Pulmonary artery endothelial cell (primary cell): ENCODE measurements at places on chromosomes 4 and X.

DNA sequence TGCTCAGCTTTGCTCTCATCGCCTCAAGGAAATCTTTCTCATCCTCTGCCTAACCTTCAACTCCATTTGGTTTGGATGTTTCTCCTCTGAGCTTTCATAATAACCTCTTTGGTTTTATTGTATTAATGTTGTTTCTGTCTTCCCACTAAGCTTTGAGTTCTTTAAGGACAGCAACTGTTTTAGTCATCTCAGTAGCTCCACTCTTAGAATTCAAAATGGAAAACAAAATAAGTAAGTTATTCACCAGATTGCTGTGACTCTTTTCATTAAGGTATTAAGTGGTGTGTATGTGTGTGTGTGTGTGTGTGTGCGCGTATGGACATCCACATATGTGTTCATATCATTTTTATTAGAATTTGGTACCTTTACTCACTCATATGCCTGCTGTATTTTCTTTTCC, 279.2 kb upstream of the BOD1L1 start:
- no peak for DNase-seq

DNA sequence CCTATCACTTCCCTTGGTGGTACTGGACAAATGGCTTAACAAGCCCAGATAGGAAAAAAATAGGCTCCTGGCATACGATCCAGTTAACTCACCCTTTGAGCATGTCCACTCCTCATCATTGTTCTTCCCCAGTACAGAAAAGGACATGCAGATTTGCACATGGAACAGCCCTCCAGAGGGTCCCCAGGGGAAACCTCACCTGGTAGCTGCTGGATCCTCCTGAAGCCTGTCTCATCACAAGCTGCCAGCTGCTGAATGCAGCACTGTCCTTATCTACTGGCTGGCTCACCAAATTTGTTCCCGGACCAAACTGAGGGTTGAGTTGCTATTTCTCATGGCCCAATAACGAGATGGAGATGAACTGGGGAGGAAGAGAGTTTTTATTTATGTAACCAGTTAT, 49.4 kb downstream of the SERTM2 start:
- DNase-seq: no peak

DNA sequence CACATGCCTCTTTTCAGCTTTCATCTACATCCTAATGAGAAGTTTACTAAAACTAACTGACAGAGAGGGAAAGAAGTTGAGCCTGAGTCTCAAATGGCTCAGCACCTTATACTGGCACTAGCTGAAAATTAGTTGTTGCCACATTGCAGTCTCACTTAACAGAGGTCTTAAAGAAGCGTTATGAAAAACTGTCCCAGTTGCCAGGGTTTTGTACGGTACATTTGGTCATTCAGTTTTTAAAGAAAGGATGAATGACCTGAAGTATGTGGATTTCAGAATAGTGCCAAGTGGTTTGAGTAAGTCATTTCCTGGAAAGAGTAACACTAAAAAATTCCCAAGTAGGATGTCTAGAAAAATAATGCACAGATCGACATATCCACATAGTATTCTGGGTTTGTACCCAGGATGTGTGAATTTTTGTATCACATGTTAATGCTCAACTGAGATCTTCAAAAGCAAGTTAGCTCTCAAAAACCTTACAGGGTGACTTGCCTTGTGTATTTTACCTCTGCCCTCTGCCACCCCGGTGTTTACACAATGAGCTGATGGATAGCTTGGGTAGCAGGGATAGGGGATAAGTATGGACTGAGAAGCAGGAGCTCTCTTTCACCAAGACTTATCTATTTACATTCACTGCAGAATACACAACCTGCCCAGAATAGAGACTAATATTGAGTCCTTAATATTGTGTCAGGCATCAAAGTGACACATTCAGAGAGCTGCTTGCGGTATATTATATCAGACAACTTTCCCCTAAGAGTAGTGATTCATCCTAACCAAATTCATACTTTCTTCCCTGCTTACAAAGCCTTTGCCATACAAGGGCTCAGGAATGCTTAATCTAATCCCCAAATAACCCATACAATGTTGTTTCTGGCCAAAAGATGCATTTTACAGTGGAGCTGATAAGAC, 1075.7 kb upstream of the PABPC4L start:
- DNase-seq: no peak

DNA sequence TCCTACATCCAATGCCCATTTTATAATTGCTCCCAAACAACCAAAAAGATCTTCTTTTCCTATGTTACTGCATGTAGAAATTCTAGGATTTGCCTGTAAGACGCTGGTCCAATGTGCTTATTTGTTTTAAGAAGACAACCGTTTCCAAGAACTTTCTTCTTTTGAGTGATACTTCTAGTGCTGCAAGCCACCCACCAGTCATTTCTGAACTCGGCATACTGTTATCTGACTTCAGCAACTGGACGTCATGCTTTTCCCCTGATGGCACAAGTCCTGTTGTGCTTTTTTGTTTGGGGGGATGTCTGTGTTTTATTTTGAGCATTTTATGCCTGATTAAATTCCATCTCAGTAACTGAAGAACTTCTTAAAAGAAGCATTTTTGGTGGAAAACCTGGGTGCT, 16.0 kb upstream of the RAP1GDS1 start:
- no peak for DNase-seq

GRCh38 chr4:83152746-83153145, 38.2 kb upstream of the PLAC8 start:
- DNase-seq: no peak

DNA sequence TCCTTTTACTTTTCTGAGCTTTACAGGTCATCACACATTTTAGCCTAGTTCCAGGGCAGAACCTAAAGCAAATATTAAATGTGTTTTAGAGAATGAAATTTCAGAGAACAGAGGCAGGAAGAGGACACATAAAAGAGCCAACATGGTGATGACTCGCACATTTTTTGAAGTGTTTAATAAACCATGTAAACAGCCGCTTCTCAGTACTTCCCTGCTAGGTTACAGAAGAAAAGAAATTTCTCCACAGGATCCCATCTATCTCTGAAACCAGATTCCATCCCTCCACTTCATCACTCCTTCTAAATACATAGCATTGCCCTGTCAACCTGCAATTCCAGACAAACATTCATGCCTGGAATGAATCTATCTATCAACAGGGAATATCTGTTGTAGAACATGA, 949.5 kb upstream of the PCDH7 start:
- no peak for DNase-seq

GRCh38 chrX:8233091-8233490, 62.0 kb upstream of the VCX2 start:
- DNase-seq: no peak

GRCh38 chrX:123959281-123960063, 2.0 kb upstream of the STAG2 start:
- no peak for DNase-seq

DNA sequence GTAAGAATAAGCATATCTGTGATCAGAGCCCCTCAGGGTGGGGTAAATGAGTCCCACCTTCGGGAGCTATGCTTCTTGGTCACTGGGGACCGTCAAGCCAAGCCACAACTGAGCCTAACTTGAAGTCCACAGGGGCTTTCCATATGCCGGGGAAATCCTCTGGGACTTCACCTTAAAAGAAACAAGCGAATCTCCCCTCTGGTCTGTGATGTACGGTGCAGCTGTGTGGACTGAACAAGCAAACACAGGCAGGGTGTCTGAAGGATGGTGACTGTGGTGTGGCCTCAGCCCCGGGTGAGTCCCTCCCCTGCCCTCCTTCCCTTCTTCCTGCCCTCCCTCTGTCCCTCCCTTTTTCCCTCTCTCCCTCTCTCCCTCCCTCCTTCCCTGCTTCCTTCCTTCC, 29.7 kb upstream of the PPP2R2C start:
- no peak for DNase-seq

DNA sequence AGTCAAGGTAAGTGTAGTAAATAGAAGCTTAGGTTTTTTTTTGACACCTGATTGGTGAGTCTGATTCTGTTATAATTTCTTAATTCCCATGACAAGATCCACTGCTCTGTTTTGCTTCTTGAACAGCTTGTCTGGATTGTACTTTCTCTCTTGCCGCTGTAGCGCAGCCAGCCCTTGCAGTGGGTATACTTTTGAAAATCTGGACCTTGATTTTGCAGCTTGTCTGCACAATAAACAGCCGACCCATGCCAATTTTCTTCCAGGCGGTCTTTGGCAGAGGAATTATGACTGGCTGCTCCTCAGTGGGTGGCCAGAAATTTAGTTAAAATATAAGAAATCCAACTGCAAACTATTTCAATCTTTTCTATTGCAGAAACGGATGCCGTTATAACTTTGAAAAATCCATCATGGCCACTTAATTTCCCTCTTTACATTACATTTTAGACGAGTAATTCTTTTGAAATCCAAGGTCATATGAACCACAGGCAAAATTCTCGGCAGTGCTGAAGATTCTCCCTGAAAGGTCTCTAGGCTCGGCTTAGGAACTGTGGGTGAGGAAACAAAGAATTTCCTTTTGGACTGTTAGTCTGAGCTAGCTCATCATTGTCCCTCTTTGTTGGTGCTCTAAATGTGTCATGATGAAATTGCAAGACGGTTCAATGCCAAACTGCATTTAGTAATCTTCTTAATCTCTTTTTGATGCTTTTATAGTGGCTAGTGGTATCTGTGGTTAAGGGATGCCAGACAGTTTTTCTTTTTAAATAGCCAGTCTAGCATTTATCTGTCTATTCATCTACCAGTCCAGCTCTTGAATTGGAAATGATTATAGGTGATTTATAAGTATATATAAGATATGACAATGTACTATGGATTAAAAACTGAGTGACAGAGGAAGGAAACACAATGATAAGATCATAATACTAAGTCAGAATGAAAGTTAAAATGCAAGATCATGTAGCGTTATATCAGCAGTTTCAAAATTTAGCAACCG, 31.5 kb upstream of the PTTG2 start:
- DNase-seq: no peak

- no peak for DNase-seq
Measured at GRCh38 chr4:90425893-90426292, 298.7 kb downstream of the CCSER1 start.

- no peak for DNase-seq
Measured at GRCh38 chr4:1369091-1369450, 22.1 kb downstream of the UVSSA start.

- DNase-seq: no peak
Measured at GRCh38 chrX:106927700-106928099, 7.5 kb downstream of the CLDN2 start.

DNA sequence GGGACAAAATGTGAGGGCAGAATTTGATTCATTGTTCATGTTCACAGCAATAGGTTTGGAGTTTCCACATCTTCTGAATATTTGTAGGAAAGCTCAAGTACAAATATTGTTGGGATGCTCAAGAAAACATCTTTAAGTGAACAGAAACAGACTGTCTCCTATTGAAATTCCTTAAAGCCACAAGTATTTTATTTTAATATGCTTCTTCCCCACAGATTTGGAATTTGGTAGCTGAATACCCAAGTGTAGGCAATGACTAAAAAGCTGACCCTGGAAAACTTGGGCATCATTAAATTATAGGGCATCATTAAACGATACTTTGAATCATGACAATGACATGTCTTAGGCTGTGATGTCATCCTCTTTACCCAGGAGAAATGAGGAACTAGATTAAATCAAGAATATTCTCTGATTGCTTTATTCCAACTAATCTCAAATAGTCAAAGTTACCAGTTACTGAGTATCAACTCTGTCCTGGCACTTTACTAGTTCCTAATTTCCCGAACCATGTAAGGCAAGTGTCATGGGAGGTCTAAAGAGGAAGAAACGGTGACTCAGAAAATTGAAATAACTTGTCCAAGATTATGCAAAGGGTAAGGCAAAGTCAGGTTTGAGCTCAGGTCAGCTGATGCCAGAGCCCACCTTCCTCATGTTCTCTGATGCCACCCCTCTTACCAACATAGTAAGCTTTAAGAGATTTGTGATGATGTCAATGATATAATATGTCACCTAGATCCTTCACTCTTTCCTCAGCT, 223.1 kb upstream of the LEF1 start:
- no peak for DNase-seq

DNA sequence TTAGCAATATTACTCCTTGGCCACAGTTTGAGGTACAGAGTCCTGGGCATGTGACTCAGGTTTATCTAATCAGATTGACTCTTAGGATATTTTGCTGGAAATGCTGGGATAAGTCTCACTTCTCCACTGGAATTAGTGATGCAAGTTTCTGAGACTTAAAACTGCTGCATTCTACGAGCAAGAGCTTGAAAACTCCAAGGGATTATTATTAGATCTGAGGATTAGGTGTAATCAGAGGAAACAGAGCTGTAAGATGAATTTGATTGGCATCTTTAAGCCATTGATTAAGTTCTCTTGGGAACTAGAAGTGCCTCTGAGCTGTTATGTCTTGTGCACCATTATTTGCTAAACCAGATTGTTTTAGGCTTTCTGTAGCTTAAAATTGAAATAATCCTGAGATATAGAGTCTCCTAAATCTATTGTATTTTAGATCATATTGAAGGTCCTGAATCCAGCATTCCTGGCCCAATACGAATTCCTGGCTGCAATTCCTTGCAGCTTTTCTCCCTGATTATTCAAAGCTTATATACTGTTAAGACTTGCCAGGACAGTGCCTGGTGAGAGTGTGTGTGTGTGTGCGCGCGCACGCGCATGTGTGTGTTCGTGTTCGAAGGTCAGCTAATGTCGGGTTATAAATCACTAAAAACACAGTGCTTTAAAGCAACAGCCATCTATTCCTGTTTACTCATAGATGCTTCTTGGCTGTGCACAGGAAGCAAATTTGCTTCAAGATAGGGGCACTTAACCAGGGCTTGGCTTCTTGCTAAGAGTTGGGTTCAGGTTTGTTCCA, 735.1 kb downstream of the STIM2 start:
- no peak for DNase-seq

GRCh38 chr4:173403051-173403450, 4.1 kb upstream of the SCRG1 start:
- no peak for DNase-seq

DNA sequence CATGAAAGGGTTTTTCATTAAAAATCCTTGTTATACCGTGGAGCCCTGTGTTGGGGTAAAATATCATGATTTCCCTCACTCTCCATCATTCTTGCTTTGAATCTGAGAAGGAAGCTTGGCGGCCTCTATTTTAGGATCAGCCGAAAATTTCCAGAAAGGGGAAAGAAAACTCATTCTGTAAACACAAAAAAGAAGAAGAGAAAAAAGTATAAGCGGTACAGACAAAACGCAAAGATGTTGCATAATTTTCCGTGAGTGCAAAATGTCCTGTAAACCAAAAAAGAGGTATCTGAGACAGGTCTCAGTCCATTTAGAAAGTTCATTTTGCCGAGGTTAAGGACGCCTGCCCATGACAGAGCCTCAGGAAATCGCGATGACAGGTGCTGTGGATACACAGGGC, 5.3 kb downstream of the CSF2RA start:
- DNase-seq: no peak
